Amygdala (tissue), 56 donors: ENCODE measurements at places on chromosomes 7 and 10.

- DNase-seq = no peak
Observed at GRCh38 chr7:105655500-105656380, 74.4 kb upstream of the EFCAB10 start.

- DNase-seq = no peak
Observed at GRCh38 chr7:80428161-80429054, 83.5 kb downstream of the GNAT3 start.

DNA sequence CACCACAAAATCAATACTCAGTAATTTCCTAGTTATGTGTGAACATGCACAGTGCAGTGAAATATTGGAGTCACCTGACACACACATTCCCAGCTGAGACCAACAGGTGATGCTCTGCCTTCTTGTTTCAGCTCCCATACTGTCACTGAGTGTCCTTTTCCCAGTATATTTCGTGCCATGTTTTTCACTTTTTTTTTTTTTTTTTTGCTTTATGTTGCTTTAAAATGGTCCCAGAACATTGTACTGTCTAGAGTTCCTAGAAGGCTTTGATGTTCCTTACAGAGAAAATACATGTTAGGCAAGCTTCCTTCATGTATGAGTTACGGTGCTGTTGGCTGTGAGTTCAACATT, 45.6 kb downstream of the ELAPOR2 start:
- DNase-seq = no peak

DNA sequence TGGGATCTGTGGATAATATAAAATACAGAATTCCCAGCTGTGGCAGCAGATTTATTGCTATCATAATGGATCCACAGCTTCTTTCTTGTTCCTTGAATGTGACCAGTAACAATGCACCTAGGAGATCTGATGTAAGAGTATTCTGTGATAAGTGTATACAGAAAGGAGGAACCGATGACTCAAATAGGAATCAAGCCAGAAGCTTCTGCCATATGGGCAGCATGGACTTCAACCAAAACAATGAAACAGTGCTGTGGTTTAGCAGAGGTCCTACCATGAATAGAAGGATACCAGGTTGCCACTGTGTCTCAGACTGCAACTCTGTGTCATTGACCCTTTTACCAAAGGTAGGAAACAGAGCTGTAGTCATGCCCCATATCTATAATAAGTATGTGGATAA, 81.8 kb downstream of the PTPRZ1 start:
- no peak for DNase-seq

DNA sequence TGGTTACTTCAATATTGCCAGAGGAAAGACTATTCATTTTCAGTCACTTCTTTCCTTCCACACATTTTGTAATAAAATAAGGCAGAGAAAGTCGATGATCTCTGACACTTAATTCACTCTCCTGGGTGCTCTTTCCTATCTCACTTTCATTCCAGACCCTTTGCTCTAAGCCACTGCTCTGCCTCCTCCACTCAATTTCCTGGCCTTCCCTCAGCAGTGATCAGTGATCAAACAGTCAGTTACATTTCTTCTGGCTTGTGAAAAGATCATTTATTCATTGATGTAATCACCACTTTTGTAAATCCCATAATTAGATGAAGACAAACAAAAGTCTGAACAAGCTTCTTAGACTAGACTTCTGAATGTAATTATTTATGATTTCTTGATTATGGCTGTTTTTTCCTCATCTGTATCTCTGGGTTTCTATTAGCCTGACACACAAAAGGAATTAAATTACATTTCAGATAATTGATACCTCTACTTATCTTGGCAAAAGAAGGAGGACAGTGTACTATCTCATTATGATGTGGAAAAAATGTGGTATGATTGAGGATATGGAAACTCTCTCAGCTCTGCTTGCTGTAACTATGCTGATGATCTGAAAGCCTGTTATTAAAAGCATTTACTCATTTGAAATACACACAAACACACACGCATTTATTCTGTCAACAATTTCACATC, 1102.3 kb downstream of the GRM8 start:
- no peak for DNase-seq

DNA sequence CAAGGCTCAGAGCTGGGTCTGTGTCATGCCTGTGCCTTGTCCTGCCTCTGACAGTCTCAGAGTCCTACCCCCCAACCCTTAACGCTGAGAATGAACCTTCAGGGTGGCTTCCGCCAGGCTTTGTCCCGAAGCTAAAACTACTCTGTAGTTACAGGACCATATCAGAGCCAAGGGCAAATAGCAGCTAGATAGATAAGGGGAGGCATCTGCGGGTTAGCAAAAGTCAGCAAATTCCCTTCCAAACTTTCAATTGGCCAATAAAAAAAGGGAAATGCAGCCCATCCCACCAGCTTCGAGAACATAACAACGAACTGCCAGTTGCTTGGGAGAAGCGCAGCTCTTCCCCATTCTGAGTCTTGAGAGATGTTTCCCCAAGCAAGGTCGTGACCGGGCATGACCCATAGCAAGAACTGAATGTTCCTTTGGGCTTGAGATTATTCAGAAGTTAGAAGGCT, 17.7 kb downstream of the CCL24 start:
- DNase-seq = no peak

DNA sequence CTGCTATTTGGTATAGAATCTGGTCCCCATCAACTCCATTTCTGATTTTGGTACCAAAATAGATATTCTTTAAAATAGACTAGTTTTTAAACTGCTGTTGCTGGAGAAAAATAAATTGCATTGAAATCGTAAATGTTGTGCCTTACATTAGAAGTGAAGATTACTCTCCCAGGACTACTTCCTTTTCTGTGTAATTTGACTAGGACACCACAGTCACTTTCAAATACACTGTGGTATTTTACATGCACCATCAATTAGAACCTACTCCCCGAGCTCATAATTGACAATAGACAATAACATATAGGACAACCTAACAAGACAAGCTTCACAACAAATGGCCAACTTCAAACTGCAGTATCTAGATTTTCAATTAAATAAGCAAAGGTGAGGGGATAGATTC, 211.5 kb downstream of the DGKB start:
- DNase-seq = no peak

GRCh38 chr10:78623578-78624215, 445.1 kb upstream of the ZMIZ1 start:
- DNase-seq = no peak

- DNase-seq = no peak
Observed at GRCh38 chr7:112422842-112423496, 27.3 kb upstream of the IFRD1 start.

DNA sequence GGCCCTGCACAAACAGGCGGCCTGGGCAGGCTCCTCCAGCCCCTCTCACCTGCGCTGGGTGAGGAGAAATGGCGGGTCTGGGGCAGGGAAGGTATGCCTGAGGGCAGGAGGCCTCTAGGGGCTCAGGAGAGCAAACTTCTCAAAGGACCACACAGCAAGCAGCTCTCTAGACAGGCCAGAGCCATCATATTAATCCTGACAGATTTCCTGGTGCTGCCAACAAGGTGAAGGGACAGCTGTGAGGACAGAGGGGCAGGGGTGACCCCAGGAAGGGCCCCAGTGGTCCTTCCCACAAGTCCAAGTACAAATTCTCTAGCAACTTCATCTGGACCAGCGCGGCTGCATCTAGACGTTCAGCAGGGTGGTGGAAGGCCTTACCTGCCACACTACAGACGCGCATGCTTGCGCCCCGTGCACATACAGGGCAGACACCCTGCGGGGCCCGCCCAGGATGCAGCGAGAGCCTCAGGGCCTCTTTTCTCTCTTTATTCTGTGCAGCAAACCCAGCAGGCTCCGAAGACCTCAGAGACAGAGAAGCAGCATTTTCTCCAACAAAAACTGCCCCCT, 62.1 kb downstream of the ZRANB1 start:
- no peak for DNase-seq

DNA sequence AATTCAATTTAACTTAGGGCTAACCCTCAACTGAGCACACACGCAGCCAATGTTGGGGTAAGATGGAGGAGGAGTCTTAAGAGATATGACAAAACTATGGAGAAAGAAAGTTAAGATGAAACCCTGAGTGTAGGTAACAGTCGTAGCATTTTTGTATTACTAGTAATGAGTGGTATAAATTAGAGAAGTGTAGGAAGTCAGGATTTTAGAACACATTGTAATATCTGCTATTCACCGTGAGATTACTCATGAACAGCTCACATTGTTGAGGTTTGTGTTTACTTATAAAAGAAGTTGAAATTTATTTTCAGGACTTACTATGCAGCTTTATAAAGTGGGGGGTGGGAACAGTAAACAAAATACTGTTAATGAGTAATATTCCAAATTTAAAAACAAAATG, 107.2 kb downstream of the ARHGAP21 start:
- DNase-seq = no peak
